ENCODE measurements at places on chromosomes 13 and 19. TPM values are rescaled to one million over a fixed set of nuclear protein-coding genes. Genes with fewer than 3 reads are reported as not detected.
A peak's percentile ranks its signal among the peaks of the same experiment; 100 is the strongest.

DNA sequence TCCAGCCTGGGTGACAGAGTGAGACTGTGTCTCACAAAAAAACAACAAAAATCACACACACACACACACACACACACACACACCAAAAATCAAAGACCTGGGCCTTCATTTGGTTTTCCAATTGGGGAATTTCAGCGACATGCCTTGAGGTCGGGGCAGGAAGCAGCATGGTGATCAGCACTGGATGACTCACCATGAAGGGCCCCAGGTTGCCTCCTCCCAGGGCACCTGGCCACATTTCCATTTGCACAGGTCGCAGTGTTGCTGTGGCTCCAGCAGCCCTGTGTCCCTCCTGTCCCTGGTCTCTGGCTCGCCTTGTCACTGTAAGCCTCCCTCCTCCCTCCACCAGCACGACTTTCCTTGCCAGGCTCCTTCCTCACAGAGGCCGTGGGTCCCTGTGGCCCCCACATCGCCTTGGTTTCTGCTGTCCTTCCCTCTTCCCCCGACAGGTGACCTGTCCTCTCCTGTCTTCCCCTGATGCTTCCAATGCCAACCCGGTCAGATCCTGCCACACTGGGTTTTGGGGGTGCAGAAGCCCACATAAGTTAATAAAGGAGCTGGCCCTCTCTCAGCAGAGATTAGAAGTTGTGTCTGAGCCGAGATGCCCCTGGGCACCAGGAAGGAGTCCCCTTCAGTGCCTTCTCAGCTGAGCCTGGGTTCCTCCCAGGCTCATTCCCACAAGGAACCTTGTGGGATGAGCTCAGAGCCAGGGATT lies 66.7 kb downstream of the GPR12 start:
- no peak for DNase-seq

DNA sequence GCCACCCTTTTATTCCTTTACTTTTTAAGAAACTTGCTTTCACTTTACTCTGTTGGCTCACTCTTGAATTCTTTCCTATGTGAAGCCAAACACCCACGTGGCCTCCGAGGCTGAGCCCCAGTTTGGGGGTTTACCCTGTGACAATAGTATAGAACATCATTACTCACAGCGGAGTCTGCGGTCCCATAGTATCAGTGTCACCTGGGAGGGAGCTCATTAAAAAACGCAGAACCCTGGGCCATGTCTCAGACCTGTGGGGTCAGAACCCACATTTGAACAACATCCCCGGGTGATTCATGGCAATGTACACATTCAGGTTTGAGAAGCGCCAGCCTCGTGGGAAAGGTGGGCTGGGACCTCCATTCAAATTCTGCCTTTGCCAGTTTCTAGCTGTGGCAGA lies 36.0 kb upstream of the UBL3 start:
- no peak for DNase-seq

DNA sequence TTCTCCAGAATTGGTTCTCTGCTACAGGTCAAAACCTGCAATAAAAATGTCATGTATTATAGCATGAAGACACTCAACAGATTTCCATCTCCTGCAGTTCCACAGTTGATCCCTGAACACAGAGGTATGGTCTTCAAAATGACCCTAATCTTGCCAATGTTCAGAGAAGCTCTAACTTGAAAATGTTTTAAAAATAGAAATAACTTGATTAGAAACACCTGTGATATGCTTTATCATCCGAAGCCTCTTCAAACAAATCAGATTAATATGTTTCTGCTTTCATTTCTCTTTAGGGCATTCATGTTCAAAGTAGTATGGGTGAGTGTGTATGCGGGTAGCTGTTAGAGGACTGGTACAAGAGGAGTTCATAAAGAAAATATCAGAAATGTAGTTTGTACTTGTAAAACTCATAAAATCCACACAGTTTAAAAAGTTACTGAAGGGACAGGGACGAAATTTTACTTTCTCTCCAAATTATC lies 60.4 kb downstream of the KCNRG start:
- no peak for DNase-seq

GRCh38 chr13:38606699-38607535 lies 80.0 kb upstream of the FREM2 start:
- no peak for DNase-seq

DNA sequence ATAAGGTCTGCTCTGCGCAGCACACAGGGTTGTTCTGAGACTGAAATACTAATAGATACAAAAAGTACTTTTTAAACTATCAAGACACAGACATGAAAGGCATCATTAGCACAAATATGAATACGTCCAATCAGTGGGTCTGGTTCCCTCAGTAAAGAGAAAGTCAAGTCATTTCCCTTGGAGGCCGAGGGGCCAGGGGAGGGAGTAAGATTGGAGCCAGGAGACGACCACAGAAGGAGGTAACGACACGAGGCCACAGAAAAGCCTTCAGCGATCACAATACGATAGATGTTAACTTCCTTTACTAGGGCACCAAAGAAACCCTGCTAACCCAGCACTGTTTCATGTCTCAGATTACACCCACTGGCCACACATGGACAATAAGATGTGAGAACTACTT lies 5.3 kb downstream of the CARS2 start:
- no peak for DNase-seq

DNA sequence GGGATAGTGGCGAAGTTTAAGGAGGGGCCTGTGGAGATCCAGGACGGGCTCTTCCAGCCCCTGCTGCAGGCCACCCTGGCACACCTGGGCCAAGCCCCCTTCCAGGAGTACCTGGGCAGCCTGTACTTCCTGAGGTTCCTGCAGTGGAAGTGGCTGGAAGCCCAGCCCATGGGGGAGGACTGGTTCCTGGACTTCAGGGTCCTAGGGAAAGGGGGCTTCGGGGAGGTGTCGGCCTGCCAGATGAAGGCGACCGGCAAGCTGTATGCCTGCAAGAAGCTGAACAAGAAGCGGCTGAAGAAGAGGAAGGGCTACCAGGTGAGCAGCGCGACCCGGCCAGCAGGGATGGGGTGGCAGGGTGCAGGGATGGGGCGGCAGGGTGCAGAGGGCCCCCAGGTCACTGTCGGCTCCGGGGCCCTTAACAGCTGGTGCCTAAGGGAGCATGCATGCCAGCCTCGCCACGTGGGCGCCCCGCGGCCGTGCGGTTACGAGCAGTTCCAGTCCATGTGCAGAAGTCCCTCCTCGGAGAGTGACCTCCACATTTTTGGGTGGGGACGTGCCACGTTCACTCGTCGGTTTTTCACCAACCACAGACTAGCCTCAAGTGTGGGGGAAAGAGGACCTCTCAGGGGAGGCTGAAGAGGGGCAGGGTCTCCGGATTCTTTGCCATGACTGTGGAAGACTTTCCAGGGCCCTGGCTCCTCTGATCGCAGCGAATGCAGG lies 912 bp downstream of the GRK1 start:
- DNase-seq: no peak

- no peak for DNase-seq
Measured at GRCh38 chr13:41139296-41139966, 6.8 kb upstream of the KBTBD6 start.

DNA sequence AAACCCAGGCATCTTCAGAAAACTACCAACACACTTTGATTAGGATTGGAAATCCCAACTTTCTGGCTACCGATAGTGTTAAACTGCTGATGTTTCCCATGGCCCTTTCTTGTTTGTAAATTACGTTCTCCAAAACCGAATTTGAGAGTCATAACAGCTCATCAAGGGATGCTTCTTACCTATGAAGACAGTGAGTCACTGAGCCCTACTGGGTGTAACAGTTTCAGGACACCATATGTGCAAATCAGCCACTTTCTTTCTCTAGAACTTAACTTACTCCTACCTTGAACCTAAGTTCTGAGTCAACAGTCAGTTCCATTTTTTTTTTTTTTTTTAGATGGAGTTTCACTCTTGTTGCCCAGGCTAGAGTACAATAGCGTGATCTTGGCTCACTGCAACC lies 410.1 kb upstream of the TSHZ3 start:
- no peak for DNase-seq

DNA sequence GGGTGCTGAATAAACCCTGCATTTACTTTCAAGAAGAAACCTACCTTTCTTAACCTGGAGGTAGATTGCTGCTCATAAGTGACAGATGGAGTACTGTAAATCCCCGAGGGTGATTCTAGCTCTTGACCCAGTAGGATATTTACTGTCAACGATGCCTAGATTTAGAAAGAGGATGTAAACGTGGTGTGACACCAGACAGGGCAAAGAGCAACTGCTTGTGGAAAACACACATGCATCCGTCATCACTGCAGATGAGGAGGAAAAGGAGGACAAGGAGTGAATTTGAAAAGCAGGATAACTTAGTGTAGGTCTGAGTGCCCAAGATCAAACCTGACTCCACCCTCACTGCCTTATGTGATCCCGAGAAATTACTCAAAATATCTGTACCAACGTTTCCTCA lies 9.8 kb upstream of the CLN5 start:
- no peak for DNase-seq

GRCh38 chr19:55341171-55341588 lies 1.5 kb downstream of the KMT5C start:
- DNase-seq: peak; percentile 59

GRCh38 chr19:39082745-39083598 lies 1.2 kb upstream of the ACP7 start:
- no peak for DNase-seq

DNA sequence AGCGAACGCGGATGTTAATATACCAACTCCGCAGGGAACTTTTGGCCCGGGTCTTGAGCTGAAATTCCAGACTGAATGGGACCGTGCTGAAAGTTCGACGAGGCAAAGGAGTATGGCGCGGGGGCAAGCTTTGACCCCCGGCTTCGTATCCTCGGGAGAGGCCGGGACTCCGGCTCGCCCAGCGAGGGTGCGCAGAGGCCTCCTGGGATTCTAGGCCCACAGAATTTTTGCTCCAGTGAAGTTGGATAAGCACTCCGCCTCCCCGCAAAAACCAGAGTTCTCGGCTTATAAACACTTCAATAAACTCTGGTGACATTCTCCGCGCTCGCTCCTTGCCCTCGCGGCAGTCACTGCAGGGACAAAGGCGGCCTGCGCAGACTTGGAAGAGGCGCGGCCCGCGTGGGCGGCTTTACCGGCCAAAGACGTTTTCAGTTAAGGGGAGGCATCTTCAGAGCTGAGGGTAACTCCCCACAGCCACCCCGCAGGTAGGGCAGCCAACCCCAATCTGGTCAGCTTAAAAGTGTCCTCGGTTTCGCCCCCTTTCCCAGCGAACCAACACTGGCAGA lies 112.6 kb downstream of the KCNRG start:
- DNase-seq: peak; percentile 39

- DNase-seq: no peak
Measured at GRCh38 chr13:44895264-44895952, 93.9 kb downstream of the NUFIP1 start.

- no peak for DNase-seq
Measured at GRCh38 chr13:50626101-50626547, 217.4 kb downstream of the DLEU7 start.

DNA sequence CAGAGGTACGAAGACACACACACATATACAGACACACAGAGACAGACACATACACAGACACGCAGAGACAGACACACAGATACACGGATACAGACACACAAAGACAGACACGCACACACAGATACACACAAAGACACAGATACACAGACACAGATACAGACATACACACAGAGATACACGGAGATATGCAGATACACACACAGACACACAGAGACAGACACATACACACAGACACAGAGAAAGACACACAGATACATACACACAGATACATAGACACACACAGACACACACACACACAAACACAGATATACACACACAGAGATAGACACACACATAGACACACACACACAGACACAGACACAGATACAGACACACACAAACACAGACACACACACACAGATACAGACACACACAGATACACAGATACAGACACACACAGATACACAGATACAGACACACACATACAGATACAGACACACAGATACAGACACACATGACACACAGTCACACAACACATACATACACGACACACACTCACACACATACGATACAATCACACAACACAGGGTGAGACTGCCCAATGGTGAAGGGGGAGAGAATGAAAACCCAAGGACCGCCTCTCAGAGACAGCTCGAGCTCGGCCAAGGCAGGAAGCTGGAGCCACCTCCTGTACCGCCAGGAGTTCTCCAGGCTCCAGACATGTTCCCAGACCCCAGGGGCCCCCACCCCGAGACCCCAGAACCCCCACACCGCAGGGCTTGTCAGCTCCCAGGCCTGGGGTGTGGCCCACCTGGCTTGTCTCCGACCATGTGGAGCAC lies 8.8 kb upstream of the CCER2 start:
- no peak for DNase-seq

GRCh38 chr13:82330499-82330898 lies 1551.8 kb downstream of the SLITRK1 start:
- no peak for DNase-seq

GRCh38 chr13:45678282-45678681 lies 23.8 kb upstream of the CBY2 start:
- DNase-seq: no peak

DNA sequence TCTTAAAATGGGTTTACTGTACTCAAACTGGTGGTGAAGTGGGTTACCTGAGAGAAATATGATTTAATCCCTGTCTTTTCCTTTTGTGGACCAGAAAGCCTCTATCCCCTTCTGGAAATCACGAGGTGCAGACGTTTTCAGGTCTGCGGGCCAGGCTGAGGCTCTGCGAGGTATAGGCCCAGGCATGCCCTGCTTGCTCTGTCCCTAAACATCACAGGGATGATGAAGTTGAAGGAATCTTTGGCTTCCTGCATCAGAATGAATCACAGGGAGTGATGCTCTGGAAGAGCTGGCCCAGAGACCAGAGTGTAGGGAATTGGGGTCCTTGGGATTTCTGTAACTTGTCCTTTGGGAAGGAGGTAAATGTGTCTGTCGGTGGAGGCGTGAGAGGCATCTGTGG lies 18.4 kb upstream of the CHST8 start:
- DNase-seq: no peak

Gene HIF3A
- polyA plus RNA-seq: 38.7 TPM

Gene CABP5
- polyA plus RNA-seq: not detected

Gene KCNRG
- 1.1 TPM for polyA plus RNA-seq

Gene VSTM1
- polyA plus RNA-seq: 0.27 TPM

Gene GRIK5
- polyA plus RNA-seq: 33.6 TPM

Gene IRGC
- not detected for polyA plus RNA-seq

Gene NHLRC3
- 34.7 TPM for polyA plus RNA-seq

Gene TTC9B
- polyA plus RNA-seq: 0.11 TPM
